Fibroblast of lung (primary cell): ENCODE measurements at places on chromosomes 5 and 9.
A peak's percentile ranks its signal among the peaks of the same experiment; 100 is the strongest.

DNA sequence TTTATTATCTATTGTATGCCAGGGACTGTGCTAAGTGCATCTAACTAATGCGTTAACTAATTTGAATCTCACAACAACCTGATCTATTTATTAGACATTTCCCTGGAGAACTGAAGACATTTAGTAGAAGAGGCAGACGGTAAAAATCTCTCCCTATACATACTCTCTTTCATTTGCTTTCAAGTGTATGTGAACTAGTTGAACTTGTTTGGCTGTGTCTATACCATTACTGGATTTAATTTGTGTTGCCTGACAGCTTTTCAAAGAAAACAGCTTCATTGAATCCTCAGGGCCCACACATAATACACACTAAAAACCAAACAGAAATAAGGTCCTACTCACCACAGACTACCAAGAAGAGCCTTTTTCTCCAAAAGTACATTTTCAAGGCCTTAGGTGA lies 133.6 kb upstream of the NR3C1 start:
- no peak for DNase-seq

GRCh38 chr5:57804505-57804904 lies 321.9 kb upstream of the ACTBL2 start:
- DNase-seq: no peak

GRCh38 chr9:32741706-32742105 lies 41.6 kb upstream of the TMEM215 start:
- peak; percentile 55 for DNase-seq

GRCh38 chr5:12250454-12250853 lies 346.2 kb upstream of the CTNND2 start:
- no peak for DNase-seq

DNA sequence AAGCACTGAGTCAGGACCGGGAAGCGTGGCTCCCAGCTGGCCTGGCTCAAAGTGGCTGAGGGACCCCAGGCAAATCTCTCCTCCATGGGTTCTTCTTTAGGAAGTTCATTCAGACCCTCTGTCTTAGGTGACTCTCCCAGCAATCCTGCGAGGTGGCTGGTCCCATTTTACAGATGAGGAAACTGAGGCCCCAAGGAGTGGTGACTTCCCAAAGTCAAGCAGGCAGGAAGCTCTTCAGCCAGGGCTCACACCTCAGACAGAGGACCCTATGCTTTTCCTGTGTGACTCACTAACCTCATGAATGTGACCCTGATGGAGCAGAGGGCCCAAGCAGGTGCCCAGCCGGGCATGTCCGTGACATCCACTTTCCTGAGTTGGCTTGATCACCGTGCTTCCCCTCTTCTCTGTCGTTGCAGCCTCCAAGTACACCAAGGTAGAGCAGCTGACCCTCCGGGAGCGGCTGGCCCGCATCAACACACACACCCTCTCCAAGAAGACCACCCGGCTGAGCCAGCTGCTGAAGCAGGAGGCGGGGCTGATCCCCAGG lies 36.5 kb downstream of the ARHGEF37 start:
- DNase-seq: no peak

DNA sequence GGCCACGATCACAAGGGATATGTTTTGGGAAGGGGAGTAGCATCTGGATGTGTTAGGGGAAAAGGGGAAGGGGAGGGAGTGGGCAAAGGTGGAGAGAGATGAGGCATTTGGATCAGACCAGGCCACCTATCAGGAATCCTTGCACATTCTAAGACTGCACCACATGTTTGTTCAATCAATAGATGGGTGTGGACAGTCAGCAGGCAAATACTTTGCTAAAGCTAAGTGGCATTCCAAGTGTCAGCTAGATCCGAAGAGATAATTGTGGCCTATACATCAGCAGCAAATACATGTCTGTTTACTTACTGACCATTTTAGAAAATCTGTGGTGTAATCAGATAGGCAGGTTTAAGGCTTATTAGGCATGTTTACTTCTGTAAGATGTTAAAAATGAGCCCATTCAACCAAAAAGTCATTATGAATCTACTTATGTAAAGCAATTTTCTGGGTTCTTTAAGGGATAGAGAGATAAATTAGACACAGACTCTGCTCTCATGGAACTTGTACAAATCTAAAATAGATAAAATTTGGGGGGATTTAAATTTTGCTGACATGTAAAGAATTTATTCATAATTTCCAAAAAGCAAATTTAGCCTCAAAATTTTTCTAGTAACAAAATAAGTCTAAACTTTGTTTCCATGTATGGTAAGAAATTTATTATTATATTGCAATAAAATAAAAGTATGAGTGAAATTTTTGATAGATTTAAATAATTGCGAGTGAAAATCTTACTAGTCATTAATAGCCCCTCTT lies 107.3 kb downstream of the SNCAIP start:
- no peak for DNase-seq

- no peak for DNase-seq
Measured at GRCh38 chr5:16520841-16521240, 55.2 kb upstream of the ZNF622 start.

DNA sequence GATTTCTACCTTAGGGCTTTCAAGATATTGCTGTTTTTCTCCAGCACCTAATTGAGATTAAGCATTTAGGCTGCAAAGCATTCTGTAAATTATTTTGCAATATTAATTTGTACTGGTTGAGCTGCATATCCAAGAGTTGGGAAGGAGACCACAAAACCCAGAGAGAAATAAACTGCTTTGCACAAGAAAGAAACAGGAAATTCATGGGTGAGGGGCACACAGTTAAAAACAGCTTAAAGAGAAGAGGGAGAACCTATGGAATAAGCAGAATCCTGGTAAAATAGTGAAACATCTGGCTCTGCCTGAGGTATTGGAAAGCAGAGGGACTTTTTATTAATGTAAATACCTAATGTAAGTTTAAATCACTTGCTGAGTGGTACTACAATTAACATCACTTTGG lies 243.0 kb downstream of the TMEM167A start:
- DNase-seq: no peak

- no peak for DNase-seq
Measured at GRCh38 chr9:21324047-21324446, 11.2 kb downstream of the KLHL9 start.

DNA sequence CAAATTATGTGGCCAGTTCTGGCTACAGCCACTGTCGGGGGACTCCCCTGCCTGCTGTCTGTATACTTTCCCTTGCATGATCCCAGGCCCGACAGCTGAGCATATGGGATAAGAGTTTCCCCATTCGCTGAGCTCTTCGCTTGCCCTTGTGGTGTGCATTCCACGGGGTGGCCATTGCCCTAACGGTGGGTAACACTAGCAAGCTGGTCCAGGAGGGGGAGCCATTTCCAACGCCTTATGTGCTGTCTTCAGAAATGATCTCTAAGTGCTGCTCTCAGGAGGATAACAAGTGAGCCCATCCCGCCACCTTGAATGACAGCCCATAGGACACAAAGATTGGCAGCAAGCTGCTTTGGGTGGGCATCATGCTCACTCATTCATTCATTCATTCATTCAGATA lies 190.9 kb downstream of the FSTL4 start:
- DNase-seq: peak; percentile 17

DNA sequence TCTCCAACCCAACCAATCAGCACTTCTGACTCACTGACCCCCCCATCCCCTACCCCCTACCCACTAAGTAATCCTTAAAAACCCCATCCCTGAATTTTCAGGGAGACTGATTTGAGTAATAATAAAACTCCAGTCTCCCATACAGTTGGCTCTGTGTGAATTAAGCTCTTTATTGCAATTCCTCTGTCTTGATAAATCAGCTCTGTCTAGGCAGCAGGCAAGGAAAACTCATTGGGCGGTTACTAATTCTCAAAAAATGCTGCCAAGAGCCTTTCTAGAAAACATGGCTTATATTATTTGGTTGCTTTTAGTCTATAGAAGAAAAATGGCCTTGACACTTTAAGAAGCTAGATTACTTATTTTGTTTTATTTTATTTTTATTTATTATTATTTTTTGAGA lies 131.7 kb downstream of the SUSD1 start:
- peak; percentile 69 for DNase-seq

DNA sequence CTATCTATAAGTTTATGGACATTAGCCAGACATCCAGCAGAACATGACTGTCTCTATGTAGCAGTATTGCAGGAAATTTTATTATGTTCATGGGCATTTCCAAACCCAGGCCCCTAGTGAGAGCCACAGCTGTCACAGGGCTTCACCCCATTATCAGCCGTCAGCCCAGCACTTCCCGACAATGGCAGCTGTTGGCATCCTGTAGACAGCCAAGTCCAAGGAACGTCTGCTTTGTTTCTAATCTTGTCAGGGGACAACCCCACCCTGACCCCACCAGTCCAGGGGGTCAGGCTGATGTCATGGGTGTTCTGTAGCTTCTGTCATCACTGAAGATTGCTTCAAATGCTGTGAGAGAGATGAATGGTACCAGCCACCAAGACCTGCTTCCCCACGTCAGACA lies 565.3 kb upstream of the BRINP1 start:
- DNase-seq: no peak

DNA sequence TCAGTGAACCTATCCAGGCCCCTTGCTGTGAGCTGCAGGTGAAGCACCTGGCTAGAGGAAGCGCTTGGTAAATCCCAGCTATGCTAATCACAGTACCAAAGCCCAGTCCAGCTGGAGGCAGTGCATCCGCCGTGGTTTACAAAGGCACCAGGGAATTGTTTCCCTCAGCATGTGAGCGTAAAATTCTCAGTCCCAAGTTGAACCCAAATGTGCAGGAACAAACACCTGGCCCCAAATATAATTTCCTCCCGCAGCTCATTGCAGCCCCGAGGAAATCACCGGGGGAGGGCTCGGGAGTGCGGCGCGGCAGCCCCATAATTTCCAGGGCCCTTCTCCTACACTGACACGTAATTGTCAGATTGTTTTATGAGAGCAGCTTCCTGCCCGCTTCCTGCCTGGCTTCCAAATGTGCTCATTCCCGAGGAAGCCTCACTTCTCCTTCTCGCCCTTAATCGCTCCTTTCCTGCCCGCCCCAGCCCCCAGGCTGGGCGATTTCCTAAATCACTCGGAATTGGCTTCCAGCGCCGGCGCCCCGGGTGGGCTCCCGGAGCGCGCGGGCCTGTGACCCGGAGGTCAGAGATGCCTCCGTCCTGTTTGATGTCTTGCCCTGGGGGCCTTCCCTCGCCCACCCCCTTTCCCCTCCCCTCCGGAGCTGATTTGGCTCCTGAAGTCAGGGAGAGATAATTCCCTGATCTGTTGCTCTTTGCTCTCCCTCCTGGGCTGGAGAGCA lies 134.4 kb downstream of the FGF1 start:
- DNase-seq: no peak

GRCh38 chr5:79750611-79751510 lies 61.2 kb downstream of the CMYA5 start:
- no peak for DNase-seq

DNA sequence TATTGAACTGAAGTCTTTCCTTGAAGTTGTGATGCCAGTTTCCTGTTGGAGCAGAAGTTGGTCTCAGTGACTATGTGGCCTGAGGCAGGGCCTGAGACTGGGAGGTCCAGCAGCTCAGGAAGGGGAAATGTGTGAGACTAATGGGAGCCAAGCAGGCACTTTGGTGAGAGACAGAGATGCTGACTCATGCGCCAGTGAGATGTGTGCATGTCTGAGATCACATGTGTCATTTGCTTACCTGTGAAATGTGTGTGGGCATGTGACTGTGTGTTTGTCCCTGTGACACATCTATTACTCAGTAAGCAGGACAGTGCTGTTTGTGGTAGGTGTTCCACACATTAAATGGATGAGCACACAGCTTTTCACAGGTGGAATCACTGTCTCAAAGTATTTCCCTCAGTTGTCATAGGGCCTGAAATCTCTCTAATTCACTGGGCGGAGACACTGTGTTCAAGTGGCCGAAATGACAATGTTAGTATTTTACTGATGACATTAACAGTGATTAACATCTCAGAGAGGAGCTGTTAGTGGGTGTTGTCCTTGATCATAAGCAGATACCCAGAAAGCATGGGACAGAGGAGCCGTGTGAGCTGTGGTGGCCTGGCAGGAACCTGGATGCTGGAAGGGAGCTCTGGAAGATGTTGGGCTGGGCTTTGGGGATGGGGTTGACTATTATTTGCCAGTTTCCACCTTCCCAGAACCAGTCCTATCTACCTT lies 7.4 kb downstream of the NPR2 start:
- no peak for DNase-seq

- no peak for DNase-seq
Measured at GRCh38 chr9:126696401-126697145, 82.8 kb downstream of the LMX1B start.

DNA sequence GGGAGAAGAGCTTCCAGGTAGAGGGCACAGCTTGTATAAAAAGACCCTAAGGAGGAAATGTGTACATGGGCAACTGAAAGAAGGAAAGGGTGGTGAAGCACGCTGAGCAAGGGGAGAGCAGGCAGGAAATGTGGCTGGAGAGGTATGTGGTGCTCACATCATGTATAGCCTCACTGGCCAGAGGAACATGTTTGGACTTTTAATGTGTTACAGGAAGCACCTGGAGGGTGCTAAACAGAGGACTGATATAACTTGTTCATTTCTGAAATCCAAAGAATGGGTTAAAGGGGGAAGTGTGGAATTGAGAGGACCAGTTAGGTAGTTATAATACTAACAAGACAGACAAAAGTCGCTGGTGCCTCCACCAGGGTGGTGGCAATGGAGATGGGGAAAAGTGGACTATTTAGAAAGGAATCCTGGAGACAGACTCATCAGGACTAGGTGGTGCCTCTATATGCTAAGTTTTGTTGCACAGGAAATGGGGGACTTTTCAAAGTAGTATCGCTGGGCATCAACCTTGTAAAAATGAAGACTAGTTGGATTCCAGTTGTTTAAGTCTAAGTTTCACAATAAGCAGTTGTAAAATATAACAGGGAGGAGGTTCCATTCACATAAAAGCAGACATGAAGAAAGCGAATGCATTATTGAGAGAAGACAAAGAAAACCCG lies 63.1 kb upstream of the CD180 start:
- no peak for DNase-seq
